ENCODE measurements at places on chromosomes 6 and 20. TPM values are rescaled to one million over a fixed set of nuclear protein-coding genes. Genes with fewer than 3 reads are reported as not detected.
A peak's percentile ranks its signal among the peaks of the same experiment; 100 is the strongest.

DNA sequence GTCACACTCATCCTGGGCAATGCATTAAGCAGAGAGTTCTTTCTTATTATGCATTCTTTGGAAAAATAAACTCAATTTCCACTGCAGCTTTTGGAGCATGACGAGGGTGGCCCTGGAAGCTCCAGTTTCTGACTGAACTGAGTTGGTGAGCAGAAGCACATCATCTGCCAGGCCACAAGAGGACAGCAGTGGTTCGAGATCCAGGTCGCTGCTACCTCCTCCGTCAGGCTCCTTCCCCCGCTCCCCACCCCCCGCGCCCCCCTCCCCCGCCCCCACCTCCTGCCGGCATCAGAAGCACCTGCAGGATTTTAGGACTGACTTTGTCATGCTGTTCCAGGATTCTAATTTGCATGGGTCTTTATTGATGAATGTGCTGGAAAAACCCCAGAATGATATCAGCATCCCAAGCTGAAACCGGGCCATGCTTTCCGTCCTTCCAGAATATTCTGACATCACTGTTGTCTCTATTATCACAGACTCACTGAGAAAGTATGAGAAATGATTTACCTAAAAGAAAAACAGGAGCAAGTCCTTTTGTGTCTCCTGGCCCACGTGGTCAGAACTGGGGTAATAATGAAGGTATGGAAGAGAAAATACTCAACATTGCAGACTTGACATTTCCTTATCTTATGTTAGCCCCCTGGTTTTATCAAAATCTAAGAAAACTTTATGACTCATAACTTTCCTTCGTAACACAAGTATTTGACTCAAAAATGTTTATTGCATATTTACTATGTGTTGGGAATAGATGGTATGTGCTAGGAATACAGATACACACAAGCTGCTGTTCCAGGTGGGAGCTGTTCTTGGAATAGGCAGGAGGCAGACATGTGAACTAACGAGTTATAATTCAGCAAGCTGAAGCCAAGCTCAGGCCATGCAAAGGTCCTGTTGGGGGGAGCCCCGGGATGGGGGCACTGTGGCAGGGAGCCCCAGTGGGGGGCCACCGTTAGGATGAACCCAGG is 220.2 kb upstream of the EXOC2 start:
- no peaks in the 10 kb centered on the region for H3K4me1 ChIP-seq
- no peak overlapping the region for H3K27ac ChIP-seq
- no peaks in the 10 kb centered on the region for H3K36me3 ChIP-seq
- H3K27me3 ChIP-seq: peaks cover 15% of the 10 kb centered on the region
- peak; percentile 11 for DNase-seq

The SLC13A3 gene
- not detected for total RNA-seq

DNA sequence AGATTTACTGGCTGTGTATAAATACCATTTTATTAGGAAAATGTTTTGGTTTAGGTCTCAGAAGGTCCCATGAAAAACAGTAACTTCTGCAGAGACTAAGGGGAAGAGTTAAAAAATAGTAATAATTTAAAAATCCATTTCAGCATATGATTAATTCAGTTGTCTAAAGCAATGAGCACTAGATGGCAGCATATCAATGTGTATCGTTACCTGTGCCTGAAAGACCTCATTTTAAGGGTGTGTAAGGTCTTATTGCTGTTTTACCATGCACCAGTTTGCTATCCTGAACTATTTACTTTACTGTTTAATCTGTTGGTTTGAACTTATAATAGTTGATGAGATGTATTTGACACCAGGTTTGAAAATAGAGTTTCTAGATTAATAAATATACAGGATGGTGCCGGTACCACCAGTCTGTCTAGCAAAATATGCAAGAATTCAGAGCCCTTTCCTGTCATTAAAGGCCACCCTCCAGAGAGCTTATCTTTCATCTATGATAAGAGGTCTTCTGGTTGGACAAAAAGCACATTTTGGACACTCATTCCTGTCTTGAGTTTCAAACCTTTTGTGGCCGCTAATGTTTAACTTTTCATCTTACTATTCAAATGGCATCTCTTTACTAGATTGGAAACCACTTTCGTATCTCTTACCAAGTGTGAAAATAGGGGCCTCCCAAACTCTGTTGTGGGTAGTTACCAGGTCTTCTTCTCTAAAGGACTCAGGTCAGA is 8.9 kb upstream of the AHI1 start:
- H3K36me3 ChIP-seq: no peaks in the 10 kb centered on the region
- DNase-seq: peak; percentile 12
- H3K4me3 ChIP-seq: no peak overlapping the region

DNA sequence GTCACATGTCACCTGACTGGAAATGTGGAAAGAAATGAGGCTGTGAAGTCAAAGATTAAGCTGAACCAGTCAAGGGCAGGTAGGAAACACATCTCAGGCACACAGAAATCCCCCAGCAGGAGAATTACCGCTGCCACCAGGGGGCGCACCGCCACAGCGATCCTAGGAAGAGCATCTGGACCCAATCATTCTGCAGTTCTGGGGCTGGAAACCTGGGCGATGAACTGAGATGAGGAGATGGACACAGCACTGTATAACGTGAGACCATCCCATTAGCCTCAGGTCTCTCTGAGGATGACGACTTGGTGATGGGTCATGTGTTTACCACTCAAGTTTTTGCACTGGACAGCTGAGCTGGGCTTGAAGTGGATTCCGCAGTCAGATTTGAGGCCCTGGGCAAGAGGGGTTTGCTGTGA is 6.5 kb upstream of the SLC24A3 start:
- H3K36me3 ChIP-seq: no peaks in the 10 kb centered on the region
- peak; percentile 76 for DNase-seq
- H3K27me3 ChIP-seq: peaks cover 33% of the 10 kb centered on the region
- no peak overlapping the region for H3K27ac ChIP-seq

The HSPA12B gene
- total RNA-seq: not detected

The HCRTR2 gene
- total RNA-seq: not detected

The NHSL1 gene
- 1.1 TPM for total RNA-seq

The PRR18 gene
- total RNA-seq: not detected

GRCh38 chr20:54184071-54184470 is 10.3 kb upstream of the CYP24A1 start:
- H3K4me3 ChIP-seq: no peak overlapping the region
- H3K36me3 ChIP-seq: no peaks in the 10 kb centered on the region
- no peak overlapping the region for H3K27ac ChIP-seq

GRCh38 chr20:45292343-45292742 is 14.3 kb upstream of the RBPJL start:
- H3K4me3 ChIP-seq: peak overlapping the region; percentile 72
- no peak overlapping the region for H3K27ac ChIP-seq
- H3K27me3 ChIP-seq: peaks cover 33% of the 10 kb centered on the region
- H3K4me1 ChIP-seq: peaks cover 4% of the 10 kb centered on the region
- no peak for DNase-seq

The RANBP9 gene
- 62.9 TPM for total RNA-seq

The CST2 gene
- total RNA-seq: not detected

The CRISP3 gene
- total RNA-seq: not detected

GRCh38 chr6:74249658-74250057 is 553.7 kb downstream of the CD109 start:
- H3K4me3 ChIP-seq: no peak overlapping the region
- H3K27ac ChIP-seq: no peak overlapping the region
- H3K27me3 ChIP-seq: no peaks in the 10 kb centered on the region
- no peaks in the 10 kb centered on the region for H3K4me1 ChIP-seq

The SNAI1 gene
- not detected for total RNA-seq

DNA sequence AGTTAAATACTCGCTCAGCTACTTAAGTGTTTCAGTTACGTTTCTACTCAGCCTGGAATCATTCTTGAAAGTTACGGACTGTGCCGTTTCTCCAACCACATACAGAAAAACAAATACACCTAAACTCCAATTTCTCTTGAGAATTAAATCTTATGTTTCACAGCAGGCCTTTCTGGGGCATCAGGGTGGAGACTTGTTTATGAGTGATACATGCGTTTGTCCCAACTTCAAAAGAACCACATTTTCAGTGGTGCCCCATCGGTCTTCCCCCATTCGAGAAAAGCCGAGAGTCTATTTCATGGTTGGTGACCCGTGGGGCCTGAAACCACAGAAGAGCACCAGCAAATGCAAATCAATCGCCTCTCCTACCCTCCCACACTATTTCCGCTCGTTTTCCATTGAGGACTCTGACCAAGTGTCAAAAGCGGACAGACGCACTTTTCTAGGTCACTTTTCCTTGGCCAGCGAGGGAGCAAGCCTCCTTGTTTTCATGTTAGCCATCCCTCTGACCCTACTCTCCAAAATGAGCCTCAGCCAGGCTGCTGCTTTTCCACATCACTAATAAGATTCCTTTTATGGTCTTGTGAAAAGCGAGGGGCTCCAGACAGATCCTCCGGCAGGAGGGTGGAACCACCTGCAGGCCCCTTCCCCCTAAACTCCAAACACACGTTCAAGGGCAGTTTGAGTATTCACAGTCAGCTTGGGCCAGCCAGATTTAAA is 3.1 kb downstream of the JAG1 start:
- H3K36me3 ChIP-seq: no peaks in the 10 kb centered on the region
- H3K4me3 ChIP-seq: no peak overlapping the region
- H3K4me1 ChIP-seq: peaks cover 21% of the 10 kb centered on the region
- H3K27ac ChIP-seq: no peak overlapping the region
- DNase-seq: no peak

DNA sequence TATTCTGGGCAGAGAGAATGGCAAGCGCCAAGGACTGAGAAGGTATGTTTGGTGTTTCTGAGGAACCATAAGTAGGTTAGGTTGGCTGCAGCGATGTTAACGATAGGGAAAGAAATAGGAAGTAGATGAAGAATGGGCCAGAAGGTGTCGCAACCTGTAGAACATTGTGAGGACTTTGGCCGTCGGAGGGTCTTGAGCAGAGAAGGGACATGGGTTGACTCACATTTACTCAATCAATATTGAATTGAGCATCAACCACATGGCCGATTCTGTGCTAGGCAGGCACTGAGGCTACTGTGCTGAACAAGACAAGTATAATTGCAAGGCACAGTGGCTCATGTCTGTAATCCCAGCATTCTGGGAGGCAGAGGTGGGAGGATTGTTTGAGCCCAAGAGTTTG is 26.8 kb upstream of the RPN2 start:
- no peaks in the 10 kb centered on the region for H3K36me3 ChIP-seq
- H3K4me3 ChIP-seq: no peak overlapping the region
- no peak for DNase-seq
- H3K27me3 ChIP-seq: no peaks in the 10 kb centered on the region
- no peaks in the 10 kb centered on the region for H3K4me1 ChIP-seq

GRCh38 chr6:93471281-93471680 is 51.9 kb upstream of the EPHA7 start:
- no peak overlapping the region for H3K4me3 ChIP-seq
- H3K36me3 ChIP-seq: no peaks in the 10 kb centered on the region
- H3K27me3 ChIP-seq: no peaks in the 10 kb centered on the region

DNA sequence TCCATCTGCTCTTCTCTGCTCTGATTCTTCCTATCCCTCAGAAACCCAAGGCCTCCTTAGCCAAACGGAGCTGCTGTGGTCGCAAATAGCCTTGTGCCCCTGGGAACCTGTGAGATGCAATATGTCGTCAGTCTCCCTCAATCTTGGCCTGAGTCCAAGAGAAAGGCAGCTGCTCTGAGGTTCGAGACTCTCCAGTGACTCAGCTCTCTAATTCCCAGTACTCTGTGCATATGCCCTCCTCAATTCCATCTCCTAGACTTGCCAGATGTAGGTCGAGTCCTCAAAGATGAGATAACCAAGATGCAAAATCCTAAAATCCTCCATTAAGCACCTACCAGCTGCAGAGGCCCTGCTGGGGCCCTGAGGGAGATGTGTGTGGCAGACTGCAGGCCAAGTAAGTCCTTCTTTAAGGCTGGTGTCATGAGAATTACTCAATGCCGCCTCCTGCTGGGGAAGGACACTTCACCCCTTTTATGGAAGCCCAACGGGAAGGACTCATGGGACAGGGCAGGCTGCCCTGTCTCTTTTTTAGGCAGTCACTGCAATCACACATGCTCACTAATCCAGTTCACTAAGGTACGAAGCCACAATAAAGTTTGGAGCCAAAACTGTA is 28.5 kb downstream of the C6orf15 start:
- peaks cover 17% of the 10 kb centered on the region for H3K4me1 ChIP-seq
- no peak overlapping the region for H3K4me3 ChIP-seq
- no peak overlapping the region for H3K27ac ChIP-seq
- H3K36me3 ChIP-seq: no peaks in the 10 kb centered on the region

The CLPSL2 gene
- total RNA-seq: not detected

The CAGE1 gene
- total RNA-seq: 0.26 TPM

- peaks cover 38% of the 10 kb centered on the region for H3K36me3 ChIP-seq
- no peaks in the 10 kb centered on the region for H3K27me3 ChIP-seq
- peak overlapping the region; percentile 28 for H3K27ac ChIP-seq
- H3K4me1 ChIP-seq: peaks cover 74% of the 10 kb centered on the region
- DNase-seq: no peak
Observed at GRCh38 chr20:51402201-51402600, 140.3 kb downstream of the NFATC2 start.

The TGIF2 gene
- 33.6 TPM for total RNA-seq

DNA sequence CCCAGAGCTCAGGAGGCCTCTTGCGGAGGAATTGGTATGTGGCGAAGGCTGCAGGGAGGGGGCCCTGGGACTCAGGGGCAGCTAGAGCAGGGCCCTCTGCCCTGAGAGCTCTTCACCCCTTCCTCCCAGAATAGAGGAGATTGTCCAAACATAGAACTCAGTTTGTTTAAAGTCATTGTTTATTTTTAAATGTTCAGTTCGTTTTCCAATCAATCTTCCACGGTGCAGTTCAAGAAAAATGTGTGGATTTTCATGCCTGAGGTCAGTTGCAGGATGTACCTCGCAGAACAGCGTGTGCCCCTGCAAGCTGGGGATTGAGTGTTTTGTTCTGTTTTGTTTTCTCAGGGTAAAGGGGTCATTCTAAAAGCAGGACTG is 37.2 kb downstream of the MGME1 start:
- H3K4me3 ChIP-seq: no peak overlapping the region
- H3K4me1 ChIP-seq: no peaks in the 10 kb centered on the region
- no peak overlapping the region for H3K27ac ChIP-seq
- DNase-seq: no peak
- no peaks in the 10 kb centered on the region for H3K36me3 ChIP-seq

The CTSZ gene
- 17.9 TPM for total RNA-seq

The UBD gene
- 0.31 TPM for total RNA-seq

The BPIFB1 gene
- total RNA-seq: not detected

DNA sequence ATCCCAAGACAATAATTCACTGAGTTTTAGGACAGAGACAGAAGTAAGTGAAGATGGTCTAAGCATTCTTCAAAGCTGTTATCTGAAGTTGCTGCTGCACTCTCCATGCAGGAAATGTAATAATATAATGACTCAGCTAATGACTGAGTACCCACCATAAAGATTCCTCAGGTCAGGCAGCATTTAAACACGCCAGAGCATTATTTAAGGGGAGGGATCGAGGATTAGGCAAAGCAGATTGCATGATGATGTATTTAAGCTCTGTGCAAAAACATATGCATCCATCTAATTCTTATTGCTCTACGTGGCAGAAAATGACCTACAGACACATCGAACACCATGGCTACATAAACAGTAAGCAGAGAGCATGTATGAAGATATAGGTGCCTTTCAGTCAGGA is 216.4 kb downstream of the UNC5CL start:
- no peak for DNase-seq
- H3K4me1 ChIP-seq: no peaks in the 10 kb centered on the region
- H3K4me3 ChIP-seq: no peak overlapping the region
- H3K27me3 ChIP-seq: peaks cover 17% of the 10 kb centered on the region
- H3K27ac ChIP-seq: no peak overlapping the region
- H3K36me3 ChIP-seq: no peaks in the 10 kb centered on the region

GRCh38 chr6:137099689-137100403 is 55.1 kb upstream of the IL20RA start:
- H3K27me3 ChIP-seq: peaks cover 3% of the 10 kb centered on the region
- H3K27ac ChIP-seq: no peak overlapping the region
- peaks cover 15% of the 10 kb centered on the region for H3K4me1 ChIP-seq
- H3K4me3 ChIP-seq: no peak overlapping the region
- H3K36me3 ChIP-seq: no peaks in the 10 kb centered on the region
- DNase-seq: no peak

Measured in activated naive CD4-positive, alpha-beta T cell treated with anti-CD3 and anti-CD28 coated beads for 36 hours (primary cell).